ENCODE measurements at places on chromosomes 3 and 15.

DNA sequence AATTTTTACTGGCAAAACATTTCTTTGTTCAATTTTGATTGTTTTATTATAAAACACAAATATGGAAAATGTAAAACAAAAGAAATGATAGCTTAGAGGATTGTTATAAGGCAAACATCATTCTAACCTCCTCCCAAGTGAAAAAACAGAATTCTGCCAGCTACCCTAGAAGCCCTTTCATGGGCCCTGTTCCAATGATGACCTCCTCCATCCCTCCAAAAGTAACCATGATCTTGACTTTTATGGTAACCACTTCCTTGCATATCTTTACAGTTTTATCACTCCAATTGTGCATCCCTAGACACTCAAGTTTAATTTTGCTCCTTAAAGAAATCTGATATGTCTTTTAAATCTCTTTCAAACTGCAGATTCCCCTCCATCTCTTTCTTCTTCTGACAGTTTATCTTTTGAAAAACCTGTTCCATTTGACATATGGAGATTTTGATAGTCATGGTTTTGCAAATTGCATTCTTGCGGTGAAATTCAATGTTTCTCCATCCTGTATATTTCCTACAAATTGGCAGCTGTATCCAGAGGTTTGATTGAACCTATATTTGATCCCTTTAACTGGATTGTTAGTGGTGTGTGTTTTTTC, 27.0 kb upstream of the TNFAIP8L3 start:
- DNase-seq, result no peak

DNA sequence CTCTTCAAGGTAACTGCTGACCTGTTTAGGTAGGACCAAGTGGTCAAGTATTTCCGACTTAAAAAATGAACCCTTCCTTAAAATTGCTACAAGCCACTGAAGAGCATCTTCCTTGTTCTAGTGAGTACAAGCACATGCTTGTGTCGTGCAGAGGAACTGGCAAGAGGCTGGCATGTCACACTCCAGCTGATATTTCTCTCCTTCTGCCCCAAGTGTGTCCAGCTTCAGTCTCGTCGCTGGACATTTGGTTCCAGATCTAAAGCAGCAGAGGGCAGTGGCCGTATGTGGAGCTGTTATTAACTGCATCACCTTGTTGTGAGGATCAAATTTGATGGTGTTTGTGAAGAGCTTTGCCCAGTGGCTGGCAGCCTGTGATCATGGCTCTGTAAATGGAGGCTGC, 10.0 kb downstream of the RBP2 start:
- DNase-seq, result no peak

GRCh38 chr15:94579286-94579685, 347.9 kb downstream of the MCTP2 start:
- no peak for DNase-seq

DNA sequence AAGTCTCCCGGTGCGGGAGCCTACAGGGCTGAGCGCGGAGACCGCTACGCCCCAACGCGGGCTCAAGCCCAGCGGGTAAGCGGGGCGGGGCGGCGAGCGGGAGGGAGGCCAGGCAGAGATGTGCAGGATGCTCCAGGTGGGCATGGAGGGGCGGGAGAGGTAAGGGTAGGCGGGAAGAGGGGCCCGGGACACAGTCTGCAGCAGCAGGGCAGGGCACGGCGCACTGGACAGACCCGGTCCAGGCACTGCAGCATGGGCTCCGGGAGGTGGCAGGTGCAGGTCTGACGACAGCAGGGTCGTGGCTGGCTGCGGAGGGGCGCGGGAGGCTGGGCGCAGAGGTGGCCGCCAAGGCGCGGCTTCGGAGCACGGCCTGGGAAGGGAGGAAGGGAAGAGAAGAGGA, 102.8 kb downstream of the GABRB3 start:
- no peak for DNase-seq

DNA sequence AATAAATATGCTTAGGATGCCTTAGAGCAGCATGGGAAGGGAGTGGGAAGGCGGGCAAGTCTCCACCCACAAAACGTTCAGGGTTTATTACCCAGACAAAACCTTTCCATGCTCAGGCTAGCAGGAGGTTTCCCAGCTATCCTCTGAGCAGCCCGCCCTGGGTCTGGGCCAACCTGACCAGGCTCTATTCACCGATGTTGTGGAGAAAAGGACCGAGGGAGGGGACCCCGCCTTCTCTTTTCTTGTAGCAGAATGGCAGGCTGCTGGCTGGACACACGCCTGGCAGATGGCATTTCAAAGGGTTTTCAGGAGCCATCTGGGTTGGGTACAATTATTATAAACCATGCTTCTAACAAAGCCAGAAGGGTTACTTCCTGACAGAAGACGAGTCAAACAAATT, 540.9 kb downstream of the MAGI1 start:
- no peak for DNase-seq

- no peak for DNase-seq
Measured at GRCh38 chr3:195613468-195614069, 29.8 kb upstream of the APOD start.

- DNase-seq, result no peak
Measured at GRCh38 chr3:61146010-61146890, 105.0 kb downstream of the FHIT start.

- DNase-seq, result no peak
Measured at GRCh38 chr15:70722266-70723121, 40.9 kb downstream of the UACA start.

DNA sequence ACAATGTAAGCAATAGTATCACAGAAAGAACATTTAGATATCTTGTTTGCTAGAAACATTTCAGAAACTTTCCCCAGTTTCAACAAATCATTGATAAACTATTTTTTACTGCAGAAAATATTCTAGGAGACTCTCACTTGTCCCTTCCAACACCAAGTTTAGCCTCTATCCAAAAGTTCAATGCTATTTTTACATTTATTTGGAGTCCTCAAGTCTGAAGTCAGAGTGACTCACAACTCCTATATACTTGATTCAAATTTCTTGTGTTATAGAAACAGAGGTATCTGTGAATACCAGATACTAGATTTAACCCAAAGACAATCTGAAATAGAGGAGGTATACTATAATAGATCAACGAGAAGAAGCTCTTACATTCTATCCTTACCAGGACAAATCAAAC, 49.6 kb downstream of the RFX7 start:
- DNase-seq, result no peak

- no peak for DNase-seq
Measured at GRCh38 chr3:167507954-167508353, 34.1 kb upstream of the SERPINI2 start.

- DNase-seq, result no peak
Measured at GRCh38 chr15:49255966-49256759, 86.1 kb downstream of the GALK2 start.

- no peak for DNase-seq
Measured at GRCh38 chr3:184466413-184466960, 86.6 kb downstream of the CHRD start.
